ENCODE measurements at places on chromosomes 1 and 21. TPM values are rescaled to one million over a fixed set of nuclear protein-coding genes. Genes with fewer than 3 reads are reported as not detected.

DNA sequence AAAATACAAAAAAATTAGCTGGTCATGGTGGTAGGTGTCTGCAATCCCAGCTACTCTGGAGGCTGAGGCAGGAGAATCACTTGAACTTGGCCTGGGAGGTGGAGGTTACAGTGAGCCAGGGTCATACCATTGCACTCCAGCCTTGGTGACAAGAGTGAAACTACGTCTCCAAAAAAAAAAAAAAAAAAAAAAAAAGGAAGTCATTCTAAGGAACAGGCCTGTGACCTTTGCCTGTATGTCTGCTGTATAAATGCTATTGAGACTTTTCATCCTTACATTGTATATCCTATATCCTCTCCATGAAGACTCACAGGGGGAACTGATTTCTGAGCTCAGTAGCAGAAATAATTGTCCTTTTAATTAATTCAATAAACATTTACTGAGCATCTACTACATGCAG, 7.5 kb upstream of the CTPS1 start:
- no peak for DNase-seq

- no peak for DNase-seq
These were observed 14.1 kb upstream of the KCNA2 start for GRCh38 chr1:110620250-110620615.

GRCh38 chr1:21254335-21254951, 35.8 kb downstream of the ECE1 start:
- DNase-seq = no peak

DNA sequence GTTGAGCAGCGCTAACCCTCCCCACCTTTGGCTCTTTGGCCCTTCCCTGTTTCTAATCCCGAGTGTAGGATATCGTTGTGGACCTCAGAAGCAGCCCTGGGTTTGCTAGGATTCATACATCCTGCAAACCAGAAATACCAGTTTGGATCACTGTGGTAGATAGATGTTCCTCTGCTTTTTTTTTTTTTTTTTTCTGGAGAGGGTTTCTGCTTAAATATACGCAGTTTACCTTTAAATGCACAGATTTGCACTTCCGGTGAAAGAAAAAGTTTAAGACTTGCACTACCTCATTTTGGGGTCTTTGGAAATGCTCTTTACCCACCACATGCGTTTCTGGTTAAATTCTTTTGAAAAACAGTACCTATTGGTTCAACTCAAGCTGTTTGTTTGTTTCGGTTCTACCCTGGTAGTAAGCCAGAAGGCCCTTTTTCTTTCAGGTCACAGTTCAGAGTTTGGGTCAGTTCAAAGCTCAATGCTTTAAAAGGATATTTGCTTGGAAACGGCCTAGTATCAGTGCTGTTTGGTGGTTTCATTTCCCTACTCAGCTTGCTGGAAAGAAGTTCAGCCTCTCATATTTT, 908 bp downstream of the DDI2 start:
- DNase-seq = no peak

DNA sequence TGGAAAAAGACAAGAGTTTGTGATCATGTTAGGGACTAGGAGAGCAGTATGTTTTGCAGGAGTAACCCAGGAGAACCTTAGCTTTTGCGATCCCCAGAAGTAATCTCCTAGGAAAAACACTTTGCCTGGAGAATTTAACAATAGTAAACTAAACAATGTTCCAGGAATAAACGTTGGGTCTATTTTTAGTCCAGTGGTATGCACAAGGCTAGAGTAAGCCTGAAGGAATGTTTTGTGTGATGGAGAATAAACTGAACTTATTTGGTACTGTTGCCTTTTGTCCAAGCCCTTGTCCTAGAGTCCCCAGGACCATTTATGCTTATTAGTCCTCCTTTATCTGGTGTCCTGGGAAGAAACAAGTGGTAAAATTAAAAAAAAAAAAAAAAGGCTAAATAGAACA, 28.7 kb upstream of the RGS5 start:
- peak; percentile 48 for DNase-seq

DNA sequence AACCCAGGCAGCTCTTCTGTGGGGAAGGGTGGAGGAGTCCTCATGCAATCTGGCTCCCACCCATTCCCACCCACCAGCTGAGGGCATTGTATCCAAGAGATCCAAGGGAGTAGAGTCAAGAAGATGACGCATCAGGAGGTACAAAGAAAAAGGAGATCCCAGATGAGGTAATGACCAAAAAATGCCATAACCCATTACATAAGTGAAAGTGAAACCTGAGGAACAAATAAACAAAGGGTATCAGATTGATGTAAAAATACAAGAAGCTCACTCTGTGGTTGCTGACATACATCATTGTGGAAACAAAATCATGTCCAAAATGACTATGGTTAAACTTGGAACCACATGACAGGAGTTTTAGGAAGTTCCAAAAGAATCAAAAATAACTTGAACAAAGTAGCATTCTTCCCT, 42.5 kb downstream of the CCN1 start:
- no peak for DNase-seq

DNA sequence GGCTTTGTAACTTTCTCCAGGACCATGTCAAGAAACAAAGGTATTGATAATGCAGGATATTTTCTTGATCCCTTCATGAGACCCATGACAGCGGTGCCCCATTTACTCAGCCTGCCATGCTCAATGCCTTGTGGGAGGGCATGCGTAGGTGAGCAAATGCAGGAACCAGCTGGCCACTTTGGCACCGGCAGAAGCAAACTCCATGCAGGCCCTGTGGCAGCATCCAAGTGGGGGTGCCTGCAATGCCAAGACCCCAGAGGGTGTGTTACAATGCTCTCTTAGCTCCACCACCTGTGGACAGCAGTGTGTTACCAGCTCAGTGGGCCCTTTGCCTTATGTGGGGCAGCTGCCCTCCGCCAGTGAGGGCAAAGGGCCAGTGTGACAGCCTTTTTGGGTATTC, 108.1 kb downstream of the ATP1B1 start:
- no peak for DNase-seq

DNA sequence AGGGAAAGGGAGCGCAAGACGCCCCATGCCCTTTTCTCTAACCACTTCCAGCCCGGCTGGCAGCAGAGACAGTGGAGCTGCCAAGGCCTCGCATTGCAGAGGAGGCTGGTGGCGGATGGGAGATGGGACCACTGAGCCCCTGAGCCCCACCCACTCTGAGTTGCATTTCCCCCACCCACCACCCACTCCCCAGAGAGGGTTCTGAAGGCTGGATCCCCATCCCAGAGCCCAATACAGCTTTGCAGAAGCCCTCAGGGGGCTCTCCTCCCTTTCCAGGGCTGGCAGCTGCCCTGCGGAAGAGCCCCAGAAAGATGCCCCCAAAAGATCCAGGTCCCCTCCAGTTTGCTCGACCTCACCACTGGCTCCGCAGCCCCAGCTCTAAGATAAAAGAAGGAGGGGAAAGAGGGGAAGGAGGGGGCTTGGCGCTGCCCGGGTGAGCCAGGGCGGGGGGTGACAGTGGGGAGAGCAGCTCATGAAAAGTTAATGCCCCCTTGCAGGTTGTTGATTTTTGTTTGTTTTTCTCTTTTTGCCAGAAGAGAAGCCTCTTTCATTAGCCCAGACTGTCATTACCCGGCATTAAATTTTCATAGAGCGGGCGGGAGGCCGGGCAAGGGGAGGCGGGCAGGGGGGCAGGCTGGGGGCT, 38.4 kb upstream of the CASZ1 start:
- no peak for DNase-seq

The WNT4 gene
- total RNA-seq = 0.87 TPM

The PLA2G2D gene
- not detected for total RNA-seq

The AGL gene
- 12.5 TPM for total RNA-seq

The HMCN1 gene
- 1.2 TPM for total RNA-seq
